NCI-H187 (cell line): ENCODE measurements at places on chromosomes 7 and 10.

DNA sequence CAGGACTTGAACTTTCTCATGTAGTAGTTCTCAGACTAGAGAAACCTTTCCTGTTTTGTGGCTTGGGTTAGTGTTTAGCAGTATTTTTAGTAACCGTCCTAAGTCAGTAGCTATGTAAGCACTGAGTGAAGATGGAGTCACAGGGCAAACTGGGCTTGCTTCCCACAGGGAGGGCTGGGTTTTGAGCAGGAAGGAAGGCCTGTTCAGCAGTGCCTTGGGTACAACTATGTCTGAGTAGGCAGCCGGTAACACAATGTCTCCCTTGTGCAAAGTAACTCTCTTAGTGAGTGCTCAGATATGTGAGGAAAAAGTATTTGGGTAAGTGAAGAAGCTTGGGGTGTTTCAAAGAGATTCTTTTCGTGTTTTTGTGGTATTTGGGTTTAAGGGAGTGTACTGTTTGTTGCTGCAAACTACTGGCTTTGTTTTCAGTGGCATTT, 96.4 kb downstream of the CCSER2 start:
- DNase-seq, result no peak

- no peak for DNase-seq
Observed at GRCh38 chr7:122864016-122864415, 22.2 kb downstream of the CADPS2 start.

- no peak for DNase-seq
Observed at GRCh38 chr7:128902761-128903585, 7.5 kb downstream of the KCP start.

DNA sequence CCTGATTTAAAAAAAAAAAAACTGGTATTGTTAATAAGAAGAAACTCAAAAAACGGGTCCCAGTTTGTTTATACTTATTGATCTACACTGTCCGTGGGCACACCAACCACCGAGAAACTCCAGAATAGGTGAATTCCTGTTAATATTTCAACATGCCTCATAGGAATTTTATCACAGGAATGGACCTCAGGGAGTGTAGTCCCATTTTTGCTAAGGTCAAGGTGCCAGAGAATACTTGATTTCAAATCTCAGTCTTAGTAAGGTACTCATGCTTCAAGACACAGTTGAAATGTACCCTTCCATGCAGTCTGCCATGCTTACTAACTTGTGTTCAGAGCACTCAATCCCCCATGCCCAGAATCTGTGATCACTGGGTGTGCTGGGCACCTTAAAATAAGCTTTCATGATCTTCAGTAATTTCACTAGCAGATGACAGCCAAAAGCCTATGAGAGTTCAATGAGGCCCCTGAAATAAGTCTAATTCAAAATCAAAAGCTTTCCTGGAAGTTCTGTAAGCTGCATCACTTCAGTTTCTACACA, 385.7 kb downstream of the TNS3 start:
- no peak for DNase-seq

GRCh38 chr10:12348294-12348869, 965 bp upstream of the CAMK1D start:
- no peak for DNase-seq

DNA sequence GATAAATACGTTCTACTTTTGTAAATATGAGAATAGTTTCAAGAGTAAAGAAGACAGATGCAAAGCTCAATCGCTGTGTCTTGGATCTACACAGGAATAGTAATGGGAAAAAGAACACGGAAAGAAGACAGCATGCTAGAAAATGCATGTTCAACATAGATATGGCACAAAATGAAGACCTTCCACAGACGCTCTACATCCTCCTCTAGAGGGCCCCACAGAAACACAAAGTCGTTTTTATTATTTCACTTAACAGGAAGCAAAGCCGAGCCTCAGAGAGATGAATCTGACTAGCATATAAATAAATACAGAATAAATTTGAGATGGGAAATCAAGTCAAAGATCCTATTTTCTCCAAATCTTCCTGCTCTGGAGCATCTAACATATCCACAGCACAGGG, 292.6 kb downstream of the PARD3 start:
- no peak for DNase-seq

DNA sequence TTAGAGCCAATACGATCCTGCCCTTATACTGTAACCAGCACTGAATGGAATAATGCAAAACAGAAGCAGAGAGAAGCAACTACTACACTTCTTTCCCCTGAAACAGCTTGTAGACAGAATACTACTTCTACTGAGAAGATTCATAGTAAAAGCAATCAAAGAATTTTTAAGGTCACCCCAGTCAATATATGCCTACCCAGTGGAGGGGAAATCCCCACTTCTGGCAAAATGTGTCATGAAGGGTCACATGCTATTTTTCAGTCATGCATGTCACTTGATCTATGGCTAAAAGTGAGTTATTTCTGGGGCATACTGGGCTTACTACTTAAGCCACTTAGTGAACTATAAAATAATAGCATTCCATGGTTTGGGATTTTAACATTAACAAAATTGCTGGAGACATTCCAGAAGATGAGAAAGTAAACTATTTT, 25.6 kb downstream of the IRF5 start:
- no peak for DNase-seq

GRCh38 chr7:18684916-18685315, 189.4 kb downstream of the HDAC9 start:
- DNase-seq, result no peak

- DNase-seq, result no peak
Observed at GRCh38 chr7:149773446-149774236, at the start of gene ZNF467. ZNF467 (minus strand) TSS chr7:149773588; CDS start chr7:149771032, 2,556 bp downstream.

DNA sequence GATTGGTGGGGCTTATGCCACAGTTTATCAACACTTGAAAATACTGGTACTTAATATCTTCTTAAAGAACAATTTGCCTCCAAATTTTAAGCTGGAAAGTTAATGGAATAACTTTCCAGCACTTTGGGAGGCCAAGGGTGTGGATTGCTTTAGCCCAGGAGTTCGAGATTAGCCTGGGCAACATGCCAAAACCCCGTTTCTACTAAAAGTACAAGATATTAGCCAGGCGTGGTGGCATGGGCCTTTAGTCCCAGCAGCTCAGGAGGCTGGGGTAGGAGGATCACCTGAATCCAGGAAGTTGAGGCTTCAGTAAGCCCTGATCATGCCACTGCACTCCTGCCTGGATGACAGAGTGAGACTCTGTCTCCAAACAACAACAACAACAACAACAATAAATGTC, 56.0 kb downstream of the PRF1 start:
- DNase-seq, result no peak

DNA sequence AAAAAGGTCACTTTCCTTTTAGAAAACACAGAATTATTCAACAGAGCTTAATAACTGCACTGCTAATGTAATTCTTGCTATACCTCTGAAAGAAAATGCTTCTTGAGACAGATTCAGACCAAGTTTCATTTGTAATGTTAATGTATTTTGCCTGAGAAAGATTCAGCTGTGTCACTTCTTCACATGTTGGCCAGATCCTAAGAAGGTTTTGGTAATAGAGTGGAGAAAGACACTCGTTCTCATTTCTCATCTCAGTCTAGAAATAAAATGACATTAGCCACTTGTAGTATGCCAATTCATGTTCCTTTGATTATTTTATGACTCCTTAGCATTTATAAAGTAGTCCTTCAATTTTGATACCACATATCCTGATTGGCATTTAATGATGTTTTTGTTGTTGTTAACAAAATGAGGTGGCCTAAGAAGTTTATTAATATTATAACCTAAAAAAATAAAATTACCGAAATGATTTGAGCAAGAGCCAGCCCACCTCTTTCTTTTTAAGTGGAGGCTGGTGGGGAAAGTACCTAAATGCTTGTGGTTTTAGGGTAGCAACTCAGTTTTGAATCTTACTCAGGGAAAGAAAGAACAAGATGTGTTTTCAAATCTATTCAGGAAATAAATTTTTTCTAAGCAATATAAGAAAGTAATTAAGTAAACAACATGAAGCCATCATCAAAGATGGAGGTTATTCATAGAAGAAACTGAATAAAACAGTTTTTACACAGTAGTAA, 16.4 kb upstream of the ELAPOR2 start:
- DNase-seq, result no peak

DNA sequence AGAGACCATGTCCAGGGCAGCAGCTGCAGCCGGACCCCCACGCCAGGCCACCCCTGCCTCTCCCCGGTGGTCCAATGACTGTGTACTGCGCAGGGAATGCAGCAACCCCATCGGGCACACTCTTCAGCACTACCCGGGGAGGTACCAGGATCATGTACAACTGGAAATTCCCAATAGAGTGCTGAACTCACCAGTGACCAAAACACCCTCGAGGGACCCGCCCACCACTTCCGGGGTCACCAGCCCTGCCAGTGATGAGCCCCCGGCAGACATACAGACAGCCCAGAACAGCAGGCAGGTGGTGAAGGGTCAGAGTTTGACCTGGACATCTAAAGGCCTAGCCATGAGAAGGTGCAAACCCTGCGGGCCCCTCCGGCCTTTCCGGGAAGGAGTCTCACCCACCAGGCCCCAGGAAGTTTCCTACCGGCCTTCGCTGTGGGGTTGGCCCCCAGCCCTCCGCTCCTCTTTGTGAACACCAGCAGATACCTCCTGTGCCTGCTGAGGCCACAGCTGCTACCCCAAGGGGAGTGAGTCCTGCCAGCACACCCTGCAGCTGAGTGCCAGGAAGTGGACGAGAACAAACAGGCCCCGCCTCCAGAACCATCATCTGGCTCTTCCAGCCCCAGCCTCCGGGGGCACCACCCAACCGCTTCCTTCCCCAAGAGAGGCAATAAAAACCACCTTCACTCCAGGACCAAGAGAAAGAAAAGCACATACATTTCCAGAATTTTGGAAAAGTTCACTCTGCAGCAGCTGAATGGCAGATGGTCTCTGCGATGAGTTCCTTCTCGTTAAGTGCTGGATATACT, 5.0 kb upstream of the ANKRD61 start:
- no peak for DNase-seq

DNA sequence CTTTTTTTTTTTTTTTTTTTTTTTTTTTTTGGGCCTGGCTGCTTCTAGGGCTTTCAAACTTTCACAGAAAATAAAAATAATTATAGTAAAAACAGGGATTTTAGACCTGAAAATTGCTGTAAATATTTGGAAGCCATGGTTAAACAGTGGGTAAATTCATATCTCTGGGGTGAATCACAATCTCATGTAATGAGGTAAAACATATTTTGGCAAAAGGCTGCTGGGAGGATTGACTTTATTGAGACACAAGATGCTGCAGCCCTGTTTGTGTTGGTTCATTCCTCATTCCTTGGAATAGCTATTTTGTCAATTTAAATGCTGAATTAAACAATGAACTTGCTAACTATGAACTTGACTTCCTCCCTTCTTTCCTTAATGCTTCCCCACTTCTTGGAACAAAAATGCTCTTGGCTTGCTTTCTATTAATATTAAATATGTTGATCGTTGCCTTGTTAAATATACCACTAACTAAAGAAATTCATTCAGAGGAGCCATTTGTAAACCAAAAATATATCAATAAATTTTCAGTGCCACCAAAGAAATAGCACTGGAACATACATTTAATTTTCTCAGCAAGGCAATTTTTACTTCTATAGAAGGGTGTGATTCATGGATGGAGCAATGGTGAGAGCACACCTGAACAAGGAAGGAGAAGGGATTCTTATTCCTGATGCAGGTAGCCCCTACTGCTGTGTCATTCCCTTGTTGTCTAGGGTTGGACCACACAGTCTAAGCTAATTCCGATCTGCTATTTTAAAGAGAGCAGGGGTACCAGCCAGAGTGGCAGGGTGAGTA, 24.6 kb downstream of the AGK start:
- no peak for DNase-seq

GRCh38 chr7:1225441-1226185, 7.1 kb upstream of the UNCX start:
- DNase-seq, result no peak

GRCh38 chr10:71968553-71969474, 4.6 kb downstream of the CHST3 start:
- no peak for DNase-seq

- no peak for DNase-seq
Observed at GRCh38 chr10:124362568-124362967, 56.2 kb downstream of the OAT start.

DNA sequence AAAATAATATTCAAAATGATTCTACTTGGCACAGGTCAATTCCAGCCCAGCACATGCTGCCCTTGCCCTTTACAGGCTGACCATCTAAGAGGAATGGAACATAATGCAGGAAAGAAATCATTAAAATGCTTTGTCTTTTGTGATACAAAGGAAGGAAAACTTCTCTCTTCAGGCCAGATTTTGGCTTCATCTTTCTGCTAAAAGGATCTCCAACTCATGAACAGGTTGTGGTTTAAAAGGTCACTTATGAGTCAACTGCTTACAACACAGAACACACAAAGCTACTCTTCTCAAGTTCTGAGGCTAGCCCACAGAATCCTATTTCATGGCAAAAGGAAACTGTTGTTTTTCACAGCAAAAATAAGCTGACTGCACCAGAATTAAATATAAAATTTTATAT, 197.1 kb downstream of the DOCK4 start:
- DNase-seq, result no peak

DNA sequence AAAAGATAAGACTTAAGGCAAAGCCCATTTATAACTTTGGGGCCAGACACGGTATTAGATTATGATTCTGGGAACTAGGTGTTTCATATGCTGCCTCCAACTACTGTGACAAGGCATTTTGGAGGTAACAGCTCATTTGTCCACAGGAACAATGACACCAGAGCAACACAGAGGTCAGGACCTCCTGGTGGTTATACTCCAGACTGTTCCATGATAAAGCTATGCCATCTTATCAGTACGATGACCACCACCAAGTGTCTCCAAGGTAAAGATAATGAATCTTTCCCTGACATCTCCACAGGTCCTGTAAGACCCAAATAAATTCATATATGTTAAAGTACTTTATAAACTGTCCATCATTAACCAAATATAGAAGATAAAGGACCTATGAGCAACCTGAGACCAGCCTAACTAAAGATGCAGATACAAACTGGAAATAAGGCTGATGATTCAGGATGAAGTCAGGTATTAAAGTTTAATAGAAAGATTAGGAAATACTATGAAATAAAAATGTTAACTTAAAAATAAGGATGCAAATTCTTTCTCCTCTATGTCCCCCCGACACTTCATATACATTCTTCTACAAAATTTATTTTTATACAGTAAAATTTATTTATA, 26.2 kb downstream of the CUL2 start:
- DNase-seq, result no peak

DNA sequence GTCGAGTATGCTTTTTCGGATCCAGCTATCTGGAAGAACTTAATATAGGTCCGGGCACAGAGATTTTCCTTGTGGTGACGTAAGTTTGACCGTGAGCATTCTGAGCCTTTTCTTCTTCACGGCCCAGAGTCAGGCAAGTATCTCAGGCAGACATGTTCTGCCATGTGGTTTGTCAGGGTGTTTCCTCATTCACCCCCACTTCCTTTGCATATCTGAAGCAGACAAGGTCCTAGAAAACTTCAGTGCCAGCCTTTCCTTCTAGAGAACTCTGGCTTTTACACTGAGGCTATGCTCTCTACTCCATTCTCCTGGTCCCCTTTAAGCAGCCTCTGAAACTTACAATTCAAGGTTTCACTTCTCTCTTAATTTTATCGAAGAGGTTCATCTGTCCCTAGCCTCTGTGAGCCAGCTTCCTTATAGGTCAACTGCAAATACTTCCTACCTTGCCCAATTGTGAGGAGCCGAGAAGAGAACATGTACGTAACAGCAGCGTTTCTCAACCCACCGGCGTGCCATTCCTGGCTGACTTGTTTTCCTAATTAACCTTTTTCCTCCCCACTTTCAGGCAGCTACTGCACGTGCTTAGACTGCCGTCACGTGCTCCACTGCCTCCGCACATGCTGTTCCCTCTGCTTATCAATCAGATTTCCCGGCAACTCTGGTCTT, 47.3 kb downstream of the CDCA7L start:
- no peak for DNase-seq
